ENCODE measurements at places on chromosomes 1 and 21. TPM values are rescaled to one million over a fixed set of nuclear protein-coding genes. Genes with fewer than 3 reads are reported as not detected.

Gene HSD3B2
- not detected for total RNA-seq

Gene TNFAIP8L2
- 4.3 TPM for total RNA-seq

Gene DNASE2B
- not detected for total RNA-seq

Gene LORICRIN
- total RNA-seq = not detected

DNA sequence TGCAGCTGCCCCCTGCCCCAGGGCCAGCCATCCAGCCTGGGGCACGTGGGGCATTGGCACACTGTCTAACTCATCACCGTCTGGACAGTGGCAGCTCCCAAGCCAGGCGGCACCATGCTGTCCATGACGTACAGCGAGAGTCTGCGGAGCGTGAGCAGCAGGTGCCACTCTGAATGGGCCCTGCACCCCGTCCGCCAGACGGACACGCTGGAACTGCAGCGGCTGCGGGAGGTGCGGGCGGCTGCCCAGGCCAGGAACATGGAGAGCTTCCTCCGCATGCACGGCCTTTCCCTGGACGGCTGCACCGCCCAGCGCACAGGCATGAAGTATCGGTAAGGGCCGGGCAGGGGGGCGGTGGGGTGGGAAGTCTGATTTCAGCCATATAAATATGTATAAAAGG is 5.7 kb downstream of the KCNAB2 start:
- no peak for DNase-seq

DNA sequence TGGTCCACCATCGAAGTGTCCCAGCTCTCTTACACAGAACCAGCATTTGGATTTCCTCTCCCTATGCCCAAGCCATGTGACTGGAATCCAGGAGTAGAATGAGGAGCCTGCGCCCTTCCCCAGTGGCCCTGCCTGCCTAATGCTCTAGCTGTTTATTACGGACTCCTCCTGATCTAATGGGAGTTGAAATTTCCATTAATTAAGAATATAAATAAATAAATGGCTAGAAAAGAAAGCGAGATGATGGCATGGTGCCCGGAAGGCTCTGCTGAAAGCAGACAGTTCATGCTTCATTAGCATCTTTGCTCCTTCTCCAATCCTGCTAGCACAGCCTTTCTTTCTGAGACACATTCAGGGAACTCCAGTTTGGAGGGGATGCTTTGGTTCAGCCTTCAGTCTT is 216.2 kb downstream of the SEC16B start:
- no peak for DNase-seq

DNA sequence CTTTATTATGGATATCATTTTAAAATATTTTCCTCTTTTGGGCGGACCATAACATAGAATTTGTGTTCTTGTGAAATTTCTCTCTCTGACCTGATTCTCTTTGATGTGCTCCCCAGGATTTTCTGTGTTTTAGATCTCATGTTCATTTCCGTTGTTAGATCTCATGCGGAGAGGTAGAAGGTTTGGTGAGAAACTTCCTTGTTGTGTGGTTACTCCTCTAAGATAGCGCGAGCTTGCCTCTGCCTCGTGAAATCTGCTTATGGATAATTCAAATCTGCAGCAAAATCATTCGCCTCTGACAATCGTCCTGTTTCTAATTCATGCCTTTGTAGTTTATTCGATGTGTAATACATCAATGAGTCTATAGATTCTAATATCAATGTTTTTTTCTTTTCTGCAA is 580.4 kb downstream of the USP25 start:
- DNase-seq = no peak

DNA sequence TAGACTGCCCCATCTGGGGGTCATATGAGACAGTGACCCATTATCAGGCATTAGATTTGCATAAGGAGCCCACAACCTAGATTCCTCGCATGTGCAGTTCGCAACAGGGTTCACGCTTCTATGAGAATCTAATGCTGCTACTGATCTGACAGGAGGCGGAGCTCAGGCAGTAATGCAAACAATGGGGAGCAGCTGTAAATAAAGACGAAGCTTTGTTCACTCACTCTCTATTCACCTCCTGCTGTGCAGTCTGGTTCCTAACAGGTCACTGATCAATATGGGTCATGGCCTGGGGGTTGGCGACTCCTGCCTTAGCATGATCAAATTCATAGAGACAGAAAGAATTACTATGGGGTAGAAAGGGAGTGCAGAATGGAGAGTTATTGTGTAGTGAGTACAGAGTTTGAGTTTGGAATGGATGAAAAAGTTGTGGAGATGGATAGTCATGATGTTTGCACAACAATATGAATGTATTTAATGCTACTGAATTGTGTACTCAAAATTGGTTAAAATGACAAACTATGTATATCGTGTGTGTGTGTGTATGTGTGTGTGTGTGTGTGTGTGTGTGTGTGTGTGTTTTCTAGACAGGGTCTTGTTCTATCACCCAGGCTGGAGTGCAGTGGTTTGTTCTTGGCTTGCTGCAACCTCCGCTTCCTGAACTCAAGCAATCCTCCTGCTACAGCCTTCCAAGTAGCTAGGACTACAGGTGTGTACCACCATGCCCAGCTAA is 42.2 kb downstream of the BTF3L4 start:
- DNase-seq = no peak

GRCh38 chr21:32475162-32475812 is 62.8 kb downstream of the EVA1C start:
- DNase-seq = no peak

DNA sequence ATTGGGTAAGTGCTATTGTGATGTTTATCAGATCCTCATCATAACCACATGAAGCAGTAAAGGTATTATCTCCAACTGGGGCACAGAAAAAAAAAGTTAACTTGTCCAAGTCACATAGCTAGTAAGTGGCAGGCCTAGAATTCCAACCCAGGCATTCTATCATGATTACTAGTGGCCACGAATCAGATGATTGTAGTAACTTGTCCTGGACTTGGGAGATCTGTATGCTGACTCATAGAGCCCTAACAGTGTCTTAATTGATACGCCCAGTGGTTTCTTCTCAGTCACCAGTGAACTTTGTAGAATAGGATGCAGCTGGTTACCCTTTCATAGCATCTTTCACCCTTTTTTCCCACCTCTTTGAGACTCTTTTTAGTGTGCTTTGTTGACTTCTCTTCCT is 91.1 kb upstream of the UBE2U start:
- no peak for DNase-seq

DNA sequence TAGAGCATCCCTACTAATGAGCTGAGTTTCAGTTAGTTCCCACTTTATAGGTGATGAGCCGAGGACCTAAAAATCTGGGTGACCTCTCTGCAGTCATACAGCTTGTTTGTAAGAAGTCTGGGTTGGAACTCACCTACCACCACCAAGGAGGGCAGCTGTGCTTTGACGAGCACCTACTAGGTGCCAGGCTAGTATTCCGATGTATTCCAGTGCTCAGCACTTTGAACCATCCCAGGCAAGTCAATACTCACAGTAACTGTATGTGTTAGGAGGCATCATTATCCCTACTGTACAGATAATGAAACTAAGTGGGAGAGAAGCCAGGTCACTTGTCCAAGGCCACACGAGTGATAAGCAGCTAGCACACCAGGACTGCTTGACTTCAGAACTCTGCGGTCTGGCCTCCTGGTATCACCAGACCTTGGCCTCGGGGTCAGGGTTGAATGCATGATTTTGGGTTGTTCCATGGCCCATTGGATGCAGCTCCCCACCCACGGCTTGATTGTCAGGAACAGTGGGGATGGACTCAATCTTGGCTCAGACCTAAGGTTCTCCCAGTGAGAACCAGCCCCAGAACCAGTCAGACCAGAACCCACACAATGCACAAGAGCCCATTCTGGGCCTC is 20.7 kb downstream of the ECE1 start:
- no peak for DNase-seq

DNA sequence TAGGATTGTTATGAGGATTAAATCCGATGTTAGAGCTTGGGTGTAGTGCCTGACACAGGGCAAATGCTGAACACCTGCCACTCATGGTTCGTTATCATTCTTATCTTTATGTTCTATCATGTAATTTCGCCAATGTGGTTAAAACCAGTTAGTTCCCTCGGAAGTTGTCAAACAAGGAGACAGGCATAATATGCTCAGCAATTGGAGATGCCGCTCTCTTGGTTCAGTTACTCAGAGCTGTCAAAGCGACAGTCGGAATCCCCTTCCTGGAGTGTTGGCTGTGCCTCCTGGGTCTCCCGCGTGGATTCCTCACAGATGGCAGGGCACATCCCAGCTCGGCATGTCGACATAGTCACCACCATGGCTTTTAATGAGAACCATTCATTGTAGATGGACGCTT is 192.2 kb downstream of the ROR1 start:
- DNase-seq = no peak

DNA sequence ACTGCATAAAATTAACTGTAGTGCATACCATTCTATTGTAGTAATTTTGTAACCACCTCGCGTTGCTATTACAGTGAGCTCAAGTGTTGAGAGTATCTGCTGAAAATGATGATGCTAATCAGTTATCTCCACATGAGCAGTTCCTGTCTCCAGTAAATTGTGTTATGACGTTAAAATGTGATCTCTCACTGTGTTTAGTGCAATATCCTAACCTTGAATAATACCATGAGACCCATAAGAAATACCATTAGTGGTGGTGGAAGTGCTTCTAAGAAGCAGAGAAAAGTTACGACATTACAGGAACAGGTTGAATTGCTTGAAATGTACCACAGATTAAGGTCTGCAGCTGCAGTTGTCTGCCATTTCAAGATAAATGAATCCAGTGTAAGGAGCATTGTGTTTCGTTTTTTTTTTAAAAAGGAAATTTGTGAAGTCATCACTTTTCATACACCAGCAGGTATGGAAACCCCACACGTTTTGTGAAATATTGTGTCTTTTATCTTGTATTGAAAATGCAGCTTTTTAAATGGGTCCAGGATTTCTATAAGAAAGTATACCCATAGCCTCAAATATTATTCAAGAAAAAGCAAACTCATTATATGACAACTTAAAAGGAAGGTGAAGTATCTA is 72.5 kb downstream of the ANGPTL1 start:
- no peak for DNase-seq

- DNase-seq = no peak
Measured at GRCh38 chr1:100523038-100523652, 14.8 kb upstream of the GPR88 start.

GRCh38 chr1:201171063-201172036 is 17.1 kb upstream of the TMEM9 start:
- peak; percentile 23 for DNase-seq

DNA sequence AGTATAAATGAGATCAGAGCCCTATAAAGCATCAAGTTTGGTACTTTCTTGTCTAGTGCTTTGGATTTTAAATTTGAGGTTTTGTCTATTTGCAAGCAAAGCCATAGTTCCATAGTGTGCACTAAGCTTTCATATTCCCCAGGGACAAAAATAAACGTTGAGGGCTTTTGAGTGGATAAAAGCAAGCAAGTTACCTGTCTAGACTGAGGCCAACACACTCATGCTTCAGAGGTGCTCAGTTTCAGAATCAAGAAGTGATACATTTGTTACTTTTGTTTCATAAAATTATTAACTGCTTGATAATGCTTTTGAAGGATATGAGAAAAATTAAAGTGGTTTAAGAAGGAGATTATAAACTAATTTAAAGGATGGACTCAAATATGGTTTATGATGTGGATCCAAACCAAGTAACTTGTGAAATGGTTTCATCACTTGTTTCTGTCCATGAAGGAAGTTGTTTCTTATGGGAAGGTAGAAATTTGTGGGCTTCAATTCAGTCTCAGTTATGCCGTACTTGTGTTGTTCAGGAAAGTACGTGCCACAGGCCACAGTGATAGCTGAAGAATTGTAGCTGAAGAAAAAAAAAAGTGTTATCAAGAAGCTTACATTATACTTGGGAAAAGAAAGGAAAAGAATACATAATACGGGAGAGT is 71.2 kb downstream of the CHRM3 start:
- no peak for DNase-seq
